ENCODE measurements at places on chromosomes 6 and 20.

DNA sequence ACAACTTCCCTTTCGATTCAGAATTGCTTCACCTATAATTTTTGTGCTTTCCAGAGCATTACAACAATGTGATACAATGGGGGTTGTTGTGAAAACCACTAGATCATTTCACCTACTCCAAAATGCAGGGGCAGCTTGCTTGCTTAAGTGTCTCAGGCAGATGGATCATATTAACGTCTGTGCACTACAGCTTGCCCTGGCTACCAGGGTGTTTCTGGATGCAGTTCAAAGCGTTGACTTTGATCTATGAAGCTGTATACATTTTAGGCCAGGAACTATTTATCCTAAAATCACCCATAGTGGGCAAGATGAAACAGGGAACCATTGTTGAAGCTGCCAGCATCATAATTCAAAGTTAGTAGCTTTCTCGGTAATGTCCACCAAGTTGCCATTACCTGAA, 339.5 kb upstream of the HSF2 start:
- DNase-seq = peak; percentile 43

GRCh38 chr6:53579338-53579737, 34.4 kb upstream of the GCLC start:
- DNase-seq = no peak

GRCh38 chr6:38216451-38216850, 396.9 kb downstream of the ZFAND3 start:
- DNase-seq = no peak

GRCh38 chr6:155319902-155320301, 5.6 kb upstream of the TFB1M start:
- no peak for DNase-seq

- no peak for DNase-seq
Measured at GRCh38 chr6:5832668-5833067, 174.1 kb downstream of the NRN1 start.

- DNase-seq = no peak
Measured at GRCh38 chr20:62044631-62045030, 21.1 kb downstream of the TAF4 start.

DNA sequence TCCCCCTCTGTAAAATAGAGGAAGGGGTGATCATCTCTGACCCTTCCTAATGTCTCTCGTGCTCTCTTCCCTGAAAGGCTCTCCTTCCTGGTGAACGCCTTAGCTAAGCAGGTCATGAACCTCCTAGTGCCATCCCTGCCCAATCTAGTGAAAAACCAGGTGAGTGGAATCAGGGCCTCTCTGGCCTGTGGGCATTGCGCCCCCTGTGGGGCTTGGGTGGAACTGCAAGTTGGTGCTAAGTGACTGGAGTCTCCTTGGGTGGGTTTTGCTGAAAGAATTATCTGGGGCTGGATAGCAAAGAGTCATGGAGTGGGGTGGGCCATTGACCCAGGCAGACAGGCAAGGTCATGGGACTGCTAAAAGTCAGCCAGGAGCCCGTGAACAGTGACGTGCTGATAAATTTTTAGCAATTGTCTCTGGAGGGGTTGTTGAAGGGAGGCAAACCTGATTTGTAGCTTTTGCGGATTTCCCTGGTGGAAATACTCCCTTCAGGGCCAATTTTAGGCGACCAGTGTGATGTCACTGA, 8.9 kb downstream of the BPIFB1 start:
- no peak for DNase-seq

DNA sequence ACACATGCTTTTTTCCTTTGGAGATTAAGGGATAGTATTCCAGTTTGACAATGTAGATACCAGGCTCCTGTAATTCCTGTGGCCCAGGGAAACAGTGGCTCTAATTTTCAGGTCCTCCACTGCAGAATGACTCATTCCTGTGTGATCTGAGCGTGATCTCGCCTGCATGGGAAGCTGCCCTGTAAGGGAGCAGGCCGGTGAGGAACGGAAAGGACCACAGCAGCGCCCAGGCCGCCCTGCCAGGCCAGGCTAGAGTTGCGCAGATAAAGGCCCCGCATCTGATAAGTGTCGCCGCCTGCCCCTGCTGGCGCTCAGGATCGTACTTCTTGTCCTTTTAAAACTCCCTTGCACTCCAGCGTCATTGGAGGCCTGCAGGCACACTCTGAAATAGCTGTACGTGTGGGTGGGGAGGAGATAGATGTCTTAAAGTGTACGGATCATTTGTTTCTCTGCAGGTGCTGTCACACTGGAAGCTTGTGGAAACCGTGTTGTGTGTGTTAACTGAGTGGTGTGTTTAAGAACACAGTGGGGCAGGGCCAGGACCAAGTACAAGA, 60.7 kb downstream of the SYNJ2 start:
- DNase-seq = peak; percentile 71

- DNase-seq = no peak
Measured at GRCh38 chr20:40008177-40008576, 680.9 kb downstream of the MAFB start.

GRCh38 chr6:83958241-83958685, 75.3 kb upstream of the MRAP2 start:
- no peak for DNase-seq

- DNase-seq = no peak
Measured at GRCh38 chr20:10522328-10522727, 87.2 kb downstream of the SLX4IP start.

DNA sequence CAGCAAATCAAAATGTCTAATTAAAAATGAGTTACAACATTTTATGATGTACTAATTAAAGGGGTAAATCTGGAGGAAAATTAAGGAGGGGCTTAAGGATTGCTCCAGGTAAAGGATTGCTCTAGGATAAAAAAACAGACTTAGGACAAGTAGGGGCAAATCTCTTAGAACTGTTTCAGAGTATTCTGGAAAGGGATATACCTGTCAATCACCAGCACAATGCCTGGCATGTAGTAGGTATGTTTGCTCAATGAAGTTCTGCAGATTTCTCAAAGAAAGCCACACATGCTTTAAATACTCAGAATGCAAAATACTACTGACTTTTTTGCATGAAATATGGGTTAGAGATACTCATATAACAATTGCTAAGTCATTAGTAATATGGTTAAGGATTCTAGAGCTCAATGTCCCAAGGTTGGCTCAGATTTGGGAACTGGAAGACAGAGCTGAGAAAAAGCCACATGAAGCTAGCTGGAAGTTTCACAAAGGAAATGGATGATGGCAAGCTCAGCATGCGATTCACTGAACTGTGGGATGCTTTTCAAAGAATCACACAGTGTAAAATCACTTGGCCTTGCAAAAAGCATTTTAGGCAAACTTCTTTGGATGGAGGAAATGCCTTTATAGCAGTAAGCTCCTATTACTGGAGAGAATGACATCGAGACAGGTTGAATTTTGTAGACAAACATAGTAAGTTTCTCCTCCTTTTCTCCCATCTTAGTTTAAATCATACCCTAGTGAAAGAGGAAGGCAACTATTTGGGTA, 72.8 kb downstream of the MAP3K5 start:
- peak; percentile 6 for DNase-seq

DNA sequence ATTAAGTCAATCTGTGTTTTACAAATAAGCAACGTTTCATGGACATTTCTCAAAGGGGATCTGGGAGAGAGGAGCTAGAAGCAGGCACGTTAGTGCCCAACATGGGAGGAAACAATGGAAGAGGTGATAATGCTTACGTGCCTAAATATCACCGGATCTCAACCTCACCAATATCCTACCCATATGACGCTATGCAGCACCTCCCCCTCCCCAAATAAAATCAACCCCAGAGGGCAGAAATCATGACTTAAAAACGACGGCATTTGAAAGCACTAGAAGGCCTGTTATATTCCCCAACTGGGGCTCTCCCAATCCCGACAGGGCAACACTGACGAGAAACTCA, 425 bp downstream of the HBS1L start:
- no peak for DNase-seq

- no peak for DNase-seq
Measured at GRCh38 chr6:88360203-88360797, 194.2 kb upstream of the CNR1 start.

GRCh38 chr6:19802656-19803055, 34.5 kb upstream of the ID4 start:
- DNase-seq = no peak

DNA sequence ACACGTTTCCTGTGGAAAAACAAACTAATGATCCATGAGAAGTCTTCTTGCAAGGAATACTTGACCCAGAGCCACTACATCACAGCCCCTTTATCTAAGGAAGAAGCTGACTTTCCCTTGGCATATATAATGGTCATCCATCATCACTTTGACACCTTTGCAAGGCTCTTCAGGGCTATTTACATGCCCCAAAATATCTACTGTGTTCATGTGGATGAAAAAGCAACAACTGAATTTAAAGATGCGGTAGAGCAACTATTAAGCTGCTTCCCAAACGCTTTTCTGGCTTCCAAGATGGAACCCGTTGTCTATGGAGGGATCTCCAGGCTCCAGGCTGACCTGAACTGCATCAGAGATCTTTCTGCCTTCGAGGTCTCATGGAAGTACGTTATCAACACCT, 35.4 kb downstream of the GCNT2 start:
- no peak for DNase-seq

- no peak for DNase-seq
Measured at GRCh38 chr6:23448281-23448680, 677.7 kb upstream of the NRSN1 start.

DNA sequence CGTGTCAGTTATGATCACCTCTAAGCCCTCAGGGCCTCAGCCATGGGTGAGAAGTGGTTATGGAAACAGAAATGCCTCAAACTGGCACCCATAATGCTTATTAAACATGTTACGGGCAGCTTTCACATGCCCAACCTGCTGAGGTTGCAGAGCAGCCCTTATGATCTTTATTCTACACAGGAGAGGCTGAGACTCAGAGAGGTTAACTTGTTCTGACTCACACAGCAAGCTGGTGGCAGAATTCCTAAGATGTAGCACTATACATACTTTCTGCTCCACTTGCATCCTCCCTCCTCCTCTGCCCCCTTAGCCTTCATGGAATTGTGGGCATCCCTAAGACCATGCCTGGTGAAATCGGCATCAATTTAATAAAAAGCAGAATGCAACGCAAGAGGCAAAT, 34.7 kb upstream of the IGF2R start:
- no peak for DNase-seq
